ENCODE measurements at places on chromosomes 6 and 20. TPM values are rescaled to one million over a fixed set of nuclear protein-coding genes. Genes with fewer than 3 reads are reported as not detected.

DNA sequence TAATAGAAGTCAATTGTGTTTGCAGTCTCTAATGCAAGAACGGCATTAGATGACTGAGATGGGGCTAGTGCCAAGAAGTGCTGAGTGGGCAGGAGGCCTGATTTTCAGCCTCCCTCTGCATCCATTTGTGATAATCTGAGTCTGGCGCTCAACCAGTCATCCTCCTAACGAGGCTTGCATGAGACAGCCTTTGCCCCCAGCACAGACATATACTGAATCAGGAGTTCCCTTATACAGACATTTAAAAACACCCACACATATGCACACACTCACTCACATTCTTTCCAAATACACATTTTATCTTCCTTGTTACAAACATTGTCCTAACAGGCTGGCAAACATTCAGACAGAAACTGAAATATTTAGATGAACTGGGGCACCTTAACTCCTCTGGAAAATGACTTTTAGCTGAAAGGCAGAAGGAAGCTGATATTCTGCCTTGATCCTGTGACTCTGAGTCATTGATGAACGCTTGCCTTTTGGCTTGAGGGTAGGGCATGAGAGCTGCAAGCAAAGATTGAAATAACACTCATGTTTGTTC lies 562.3 kb downstream of the DHX35 start:
- DNase-seq: no peak
- H3K27me3 ChIP-seq: no peaks in the 10 kb centered on the region
- no peaks in the 10 kb centered on the region for H3K4me1 ChIP-seq
- H3K4me3 ChIP-seq: no peak overlapping the region
- no peaks in the 10 kb centered on the region for H3K36me3 ChIP-seq

- DNase-seq: peak; percentile 71
- no peaks in the 10 kb centered on the region for H3K27me3 ChIP-seq
- no peaks in the 10 kb centered on the region for H3K4me1 ChIP-seq
- peaks cover 24% of the 10 kb centered on the region for H3K36me3 ChIP-seq
- no peak overlapping the region for H3K4me3 ChIP-seq
- no peak overlapping the region for H3K27ac ChIP-seq
Measured at GRCh38 chr6:42075159-42075838, 25.0 kb downstream of the TAF8 start.

DNA sequence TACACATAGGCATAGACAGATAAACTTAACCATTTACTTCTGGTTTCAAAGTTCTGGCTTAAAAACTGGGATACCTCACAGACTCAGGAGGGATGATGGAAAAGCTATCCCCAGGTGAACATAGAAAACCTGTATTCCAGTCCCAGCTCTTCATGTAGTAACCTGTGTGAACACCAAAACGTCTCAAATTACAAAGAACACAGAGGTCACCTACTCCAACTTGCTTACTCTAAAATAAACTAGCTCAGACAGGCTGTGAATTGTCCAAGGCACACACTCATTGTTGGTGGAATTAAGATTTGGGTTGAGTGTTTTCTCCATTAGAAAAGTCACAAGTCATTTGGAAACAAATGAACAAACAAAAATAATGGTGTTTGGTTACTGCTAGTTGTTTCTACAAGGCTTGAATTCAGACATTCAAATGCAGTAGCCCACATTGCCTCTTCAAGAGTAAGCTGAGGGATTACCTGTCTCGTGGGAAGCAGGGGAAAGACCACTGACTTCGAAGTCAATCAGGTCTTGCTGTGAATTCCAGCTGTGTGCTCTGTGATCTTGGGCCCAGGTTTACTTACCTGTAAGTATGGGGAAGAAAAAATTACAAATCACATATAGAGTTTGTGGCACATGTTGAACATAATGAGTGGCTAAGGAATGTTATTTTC lies 48.2 kb upstream of the LRRC1 start:
- H3K27me3 ChIP-seq: no peaks in the 10 kb centered on the region
- no peaks in the 10 kb centered on the region for H3K36me3 ChIP-seq
- H3K4me1 ChIP-seq: no peaks in the 10 kb centered on the region
- no peak for DNase-seq
- no peak overlapping the region for H3K27ac ChIP-seq
- no peak overlapping the region for H3K4me3 ChIP-seq

DNA sequence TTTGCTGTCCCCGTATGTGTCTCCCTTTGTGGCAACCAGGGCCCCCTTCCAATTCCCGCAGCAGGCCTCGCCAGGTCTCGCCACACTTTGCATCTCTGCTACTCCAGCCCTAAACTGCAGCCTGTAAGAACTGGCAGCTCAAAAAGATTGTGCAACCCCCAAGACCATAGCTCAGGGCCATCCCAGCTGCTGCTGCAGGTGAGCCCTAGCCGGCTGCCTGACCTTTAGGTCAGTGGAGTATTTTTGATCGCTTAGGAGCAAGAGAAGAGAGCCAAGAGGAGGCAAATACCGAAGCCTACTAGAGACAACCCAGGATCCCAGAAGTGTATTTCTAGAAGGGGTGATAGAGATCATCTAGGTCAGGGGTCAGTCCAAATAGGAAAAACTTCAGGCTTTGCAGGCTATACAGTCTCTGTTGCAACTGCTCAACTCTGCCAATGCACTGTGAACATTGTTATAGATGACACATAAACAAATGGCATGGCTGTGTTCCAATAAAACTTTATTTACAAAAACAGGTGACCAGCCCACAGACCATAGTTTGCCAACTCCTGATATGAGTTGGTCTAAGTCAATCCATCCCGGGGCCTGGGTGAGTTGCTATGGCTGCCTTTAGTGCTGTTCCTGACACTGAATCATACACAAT lies 138.4 kb downstream of the EYA2 start:
- no peaks in the 10 kb centered on the region for H3K36me3 ChIP-seq
- H3K27ac ChIP-seq: no peak overlapping the region
- no peak overlapping the region for H3K4me3 ChIP-seq
- H3K4me1 ChIP-seq: no peaks in the 10 kb centered on the region
- no peak for DNase-seq

DNA sequence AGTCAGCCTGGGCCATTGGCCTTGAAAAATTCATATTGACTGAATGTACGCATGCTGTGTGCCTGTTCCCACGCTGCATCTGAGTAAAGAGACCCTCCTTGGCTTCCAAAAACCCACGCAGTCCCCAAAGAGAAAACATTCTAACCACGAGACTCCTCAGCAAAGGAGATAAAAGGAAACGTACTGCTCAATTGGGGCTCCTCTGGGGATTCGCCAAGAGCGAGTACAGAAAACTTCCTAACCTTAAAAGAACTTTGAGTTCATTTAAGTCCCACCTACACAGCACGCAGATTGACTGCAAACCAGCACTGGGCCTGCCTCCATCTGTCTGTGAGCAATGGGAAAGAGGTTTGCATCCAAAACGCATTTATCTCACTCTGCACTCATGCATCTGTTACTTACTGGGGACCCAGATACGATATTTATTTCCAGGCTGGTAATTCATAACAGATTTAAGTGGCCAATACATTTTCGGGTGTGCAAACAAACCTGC lies 505.9 kb upstream of the CHD6 start:
- DNase-seq: no peak
- H3K27me3 ChIP-seq: no peaks in the 10 kb centered on the region
- H3K4me3 ChIP-seq: no peak overlapping the region
- no peaks in the 10 kb centered on the region for H3K36me3 ChIP-seq
- H3K4me1 ChIP-seq: no peaks in the 10 kb centered on the region
- no peak overlapping the region for H3K27ac ChIP-seq

DNA sequence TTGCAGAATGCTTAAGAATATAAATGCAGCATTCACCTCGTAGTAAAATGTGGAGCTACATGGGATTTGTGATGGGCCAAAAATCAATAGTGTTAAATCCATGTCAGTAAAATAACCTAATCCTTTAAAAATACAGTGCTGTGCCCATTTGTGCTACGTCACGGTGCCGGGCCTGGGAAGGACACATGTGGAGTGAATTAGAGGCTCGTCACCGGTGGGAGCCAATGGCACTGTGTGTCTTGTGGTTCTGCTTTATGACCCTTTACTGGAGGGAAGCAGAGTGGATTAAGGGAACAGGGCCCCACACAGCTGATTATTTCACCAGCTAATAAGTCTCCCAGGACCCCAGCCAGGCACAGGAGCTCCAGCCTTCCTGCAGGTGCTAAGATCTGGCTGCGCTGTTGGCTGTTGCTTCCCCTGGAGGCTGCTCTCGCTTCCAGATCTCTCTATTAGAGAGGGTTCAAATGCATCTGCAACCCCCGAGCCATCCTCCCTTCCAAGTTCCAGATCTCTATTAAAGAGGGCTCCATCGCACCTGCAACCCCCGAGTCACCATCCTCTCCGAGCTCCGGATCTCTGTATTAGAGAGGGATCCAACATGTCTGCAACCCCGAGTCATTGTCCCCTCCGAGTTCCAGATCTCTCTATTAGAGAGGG lies 405.8 kb downstream of the CDH4 start:
- no peak overlapping the region for H3K27ac ChIP-seq
- no peak for DNase-seq
- no peaks in the 10 kb centered on the region for H3K36me3 ChIP-seq
- H3K4me3 ChIP-seq: no peak overlapping the region
- no peaks in the 10 kb centered on the region for H3K4me1 ChIP-seq
- H3K27me3 ChIP-seq: peaks cover 4% of the 10 kb centered on the region

DNA sequence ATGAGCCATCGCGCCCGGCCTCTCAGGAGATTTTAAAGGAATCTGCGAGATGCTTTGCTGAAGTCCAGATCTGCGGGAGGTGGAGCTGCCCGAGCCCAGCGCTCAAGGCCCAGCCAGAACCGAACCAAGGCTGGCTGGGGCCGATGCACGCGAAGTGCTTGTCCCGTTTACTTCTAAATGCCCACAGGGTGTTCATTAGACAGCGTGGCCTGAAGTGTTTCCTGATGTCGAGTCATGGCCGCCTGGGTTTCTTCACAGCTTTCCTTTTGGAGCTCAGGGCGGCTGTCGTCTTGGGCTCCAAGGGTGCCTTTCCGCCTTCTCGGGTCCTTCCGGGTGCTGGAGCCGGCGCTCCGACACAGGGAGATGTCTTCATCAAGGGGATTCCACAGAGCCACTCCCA lies 25.1 kb upstream of the CCR6 start:
- no peak for DNase-seq
- H3K27ac ChIP-seq: no peak overlapping the region
- H3K36me3 ChIP-seq: no peaks in the 10 kb centered on the region
- no peak overlapping the region for H3K4me3 ChIP-seq

DNA sequence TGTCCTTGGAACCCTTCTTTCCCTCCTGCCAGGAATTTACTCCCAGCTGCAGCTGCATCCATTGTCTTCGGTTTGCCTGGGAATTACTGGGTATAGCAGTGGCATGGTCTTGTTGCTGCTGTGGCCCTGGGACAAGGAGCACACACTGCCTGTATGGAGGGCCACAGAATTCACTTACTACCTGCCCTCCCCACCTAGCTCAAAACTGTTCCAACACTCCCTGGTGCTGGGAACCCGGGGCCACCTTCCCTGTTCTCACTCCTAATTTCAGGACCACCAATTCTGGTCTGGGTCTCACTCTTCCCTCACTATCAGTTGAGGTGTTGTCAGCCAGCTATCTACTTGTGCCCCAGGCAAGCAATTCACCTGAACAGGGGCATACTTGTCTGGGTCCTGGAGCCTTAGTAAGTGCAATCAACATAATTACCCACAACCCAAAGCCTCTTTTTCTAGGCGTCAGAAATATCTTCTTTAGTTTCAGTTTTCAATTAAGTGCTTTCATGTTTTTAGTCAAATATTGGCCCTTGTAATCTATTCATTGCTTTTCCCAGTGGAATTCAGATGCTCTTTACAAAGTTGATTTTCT lies 47.2 kb downstream of the METTL24 start:
- H3K4me1 ChIP-seq: no peaks in the 10 kb centered on the region
- H3K27ac ChIP-seq: no peak overlapping the region
- H3K36me3 ChIP-seq: peaks cover 7% of the 10 kb centered on the region
- H3K27me3 ChIP-seq: no peaks in the 10 kb centered on the region
- no peak overlapping the region for H3K4me3 ChIP-seq

DNA sequence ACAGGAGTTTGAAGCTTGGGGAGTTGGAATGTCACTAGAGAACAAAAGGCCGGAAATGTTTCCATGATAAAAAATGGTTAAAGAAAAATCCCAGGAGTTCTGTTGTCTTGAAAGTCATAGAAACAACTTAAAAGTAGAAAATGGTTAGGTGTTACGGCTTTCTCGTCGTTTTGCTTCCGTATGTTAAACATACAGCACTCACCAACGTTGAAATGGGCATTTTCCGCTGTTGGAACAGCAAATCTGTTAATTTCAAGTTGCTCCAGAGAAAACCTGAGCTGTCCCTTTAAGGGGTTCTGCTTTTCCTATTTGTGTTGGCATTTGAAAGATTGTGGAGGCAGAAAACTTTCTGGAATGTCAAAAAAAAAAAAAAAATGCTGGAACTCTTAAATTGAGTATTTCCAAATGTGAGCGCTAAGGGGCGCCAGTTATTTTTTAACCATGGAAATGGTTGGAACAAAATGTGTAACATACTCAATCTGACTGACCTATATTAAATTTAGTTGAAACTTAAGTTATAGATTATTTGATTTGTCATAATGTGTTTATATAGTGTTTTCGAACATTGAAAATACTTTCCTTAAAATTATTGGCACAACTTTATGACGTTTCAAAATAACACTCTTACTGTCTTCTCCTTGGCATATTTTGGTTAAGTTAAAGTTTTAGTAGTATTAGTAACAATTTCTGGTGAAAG lies 2.2 kb downstream of the QKI start:
- 0 out of 2 replicates have a peak, but pooled peaks cover 2% of the 10 kb centered on the region for H3K36me3 ChIP-seq
- no peaks in the 10 kb centered on the region for H3K27me3 ChIP-seq
- DNase-seq: no peak
- H3K27ac ChIP-seq: peak overlapping the region; percentile 79
- peak overlapping the region; percentile 86 for H3K4me3 ChIP-seq
- peaks cover 2% of the 10 kb centered on the region for H3K4me1 ChIP-seq

- DNase-seq: no peak
- H3K27me3 ChIP-seq: no peaks in the 10 kb centered on the region
- peaks cover 35% of the 10 kb centered on the region for H3K36me3 ChIP-seq
- H3K4me3 ChIP-seq: no peak overlapping the region
- H3K4me1 ChIP-seq: no peaks in the 10 kb centered on the region
Measured at GRCh38 chr20:46349742-46350056, 41.4 kb upstream of the CDH22 start.

GRCh38 chr6:37535428-37535758 lies 35.7 kb upstream of the CCDC167 start:
- no peak for DNase-seq
- H3K27ac ChIP-seq: no peak overlapping the region
- H3K4me3 ChIP-seq: peak overlapping the region; percentile 83
- H3K36me3 ChIP-seq: no peaks in the 10 kb centered on the region

- no peak overlapping the region for H3K27ac ChIP-seq
- no peak for DNase-seq
- H3K4me1 ChIP-seq: no peaks in the 10 kb centered on the region
- no peak overlapping the region for H3K4me3 ChIP-seq
- H3K27me3 ChIP-seq: no peaks in the 10 kb centered on the region
Measured at GRCh38 chr6:282177-282866, 10.0 kb upstream of the DUSP22 start.

Gene PKIB
- total RNA-seq: 46.5 TPM

Gene GLP1R
- 0.85 TPM for total RNA-seq

Gene SAMD10
- 5.7 TPM for total RNA-seq

Gene MCCD1
- not detected for total RNA-seq

Gene B3GALT4
- total RNA-seq: 3.4 TPM

Gene KCNK16
- not detected for total RNA-seq

Gene ZBP1
- not detected for total RNA-seq

Gene DNMT3B
- total RNA-seq: 996 TPM

Data from H9 (cell line).